Effector memory CD8-positive, alpha-beta T cell (primary cell): ENCODE measurements at places on chromosomes 12 and 14.
A peak's percentile ranks its signal among the peaks of the same experiment; 100 is the strongest.

DNA sequence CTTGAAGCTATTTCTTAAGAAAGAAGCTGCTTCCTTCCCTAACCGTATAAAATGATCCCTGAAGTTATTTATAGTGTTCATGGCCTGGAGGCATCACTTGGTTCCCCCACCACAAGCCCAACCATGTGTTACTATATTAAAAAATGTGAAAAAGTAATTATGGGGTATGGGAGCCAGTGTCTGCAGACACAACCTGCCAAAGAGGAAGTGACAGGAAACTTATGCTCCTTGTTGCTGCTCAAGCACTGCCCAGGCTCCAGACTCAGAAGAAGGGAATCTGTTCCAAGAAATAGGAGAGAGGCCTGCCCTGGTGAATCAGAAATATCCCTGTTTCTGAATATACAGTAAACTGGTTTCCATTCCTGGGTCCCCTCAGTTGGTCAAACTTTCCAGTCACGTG is 217.2 kb upstream of the BMP4 start:
- H3K36me3 ChIP-seq, result peaks cover 2% of the 10 kb centered on the region
- peaks cover 43% of the 10 kb centered on the region for H3K27me3 ChIP-seq
- no peak overlapping the region for H3K27ac ChIP-seq
- H3K4me3 ChIP-seq, result no peak overlapping the region
- no peaks in the 10 kb centered on the region for H3K4me1 ChIP-seq
- DNase-seq, result no peak

- H3K4me3 ChIP-seq, result no peak overlapping the region
- peak overlapping the region; percentile 57 for H3K27ac ChIP-seq
- no peaks in the 10 kb centered on the region for H3K27me3 ChIP-seq
- H3K4me1 ChIP-seq, result peaks cover 32% of the 10 kb centered on the region
- no peak for DNase-seq
These were observed 26.4 kb downstream of the FBRSL1 start for GRCh38 chr12:132516095-132517012.

DNA sequence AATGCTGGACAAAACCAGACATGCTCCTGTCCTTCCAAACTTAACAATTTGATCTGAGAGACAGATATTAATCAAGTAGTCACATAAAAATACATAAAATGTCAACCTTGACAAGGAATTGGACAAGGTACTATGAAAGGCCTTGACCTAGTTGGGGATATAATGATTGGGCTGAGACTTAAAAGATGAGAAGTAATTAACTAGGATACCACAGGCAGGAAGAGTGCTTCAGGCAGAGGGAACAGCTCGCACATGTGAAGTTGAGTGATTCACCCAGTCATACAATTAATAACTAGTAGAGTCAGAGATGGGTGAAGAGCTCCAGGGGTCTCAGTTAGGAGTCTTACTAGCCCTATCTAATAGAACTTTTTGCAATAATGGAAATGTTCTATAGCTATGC is 259.5 kb downstream of the MSRB3 start:
- H3K4me1 ChIP-seq, result no peaks in the 10 kb centered on the region
- H3K4me3 ChIP-seq, result no peak overlapping the region
- H3K27ac ChIP-seq, result no peak overlapping the region
- peaks cover 12% of the 10 kb centered on the region for H3K27me3 ChIP-seq
- no peaks in the 10 kb centered on the region for H3K36me3 ChIP-seq

DNA sequence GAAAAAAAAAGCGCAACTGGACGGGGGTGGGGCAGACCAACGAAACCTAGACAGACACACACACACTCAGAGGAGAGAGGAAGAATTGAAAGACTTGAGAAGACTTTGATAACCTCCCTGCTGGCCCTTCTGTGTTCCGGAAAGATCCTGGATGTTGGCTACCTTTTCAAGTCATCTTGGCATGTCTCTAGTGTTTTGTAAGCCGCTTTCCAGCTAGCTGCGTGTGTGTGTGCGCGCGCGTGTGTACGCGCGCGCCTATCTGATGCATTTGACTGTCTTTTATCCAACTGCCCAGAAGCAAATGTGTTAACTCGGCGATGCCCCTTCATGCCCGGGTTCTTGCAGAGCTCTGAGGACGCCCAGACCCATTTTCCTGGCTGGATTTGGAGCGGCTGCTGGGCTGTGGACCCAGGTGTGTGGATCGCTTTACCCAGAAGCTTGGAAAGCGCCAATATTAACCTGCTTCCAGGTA is 664 bp downstream of the LRFN5 start:
- DNase-seq, result no peak
- H3K4me3 ChIP-seq, result peak overlapping the region; percentile 57
- no peak overlapping the region for H3K27ac ChIP-seq
- peaks cover 7% of the 10 kb centered on the region for H3K4me1 ChIP-seq
- H3K36me3 ChIP-seq, result no peaks in the 10 kb centered on the region
- H3K27me3 ChIP-seq, result peaks cover 66% of the 10 kb centered on the region

DNA sequence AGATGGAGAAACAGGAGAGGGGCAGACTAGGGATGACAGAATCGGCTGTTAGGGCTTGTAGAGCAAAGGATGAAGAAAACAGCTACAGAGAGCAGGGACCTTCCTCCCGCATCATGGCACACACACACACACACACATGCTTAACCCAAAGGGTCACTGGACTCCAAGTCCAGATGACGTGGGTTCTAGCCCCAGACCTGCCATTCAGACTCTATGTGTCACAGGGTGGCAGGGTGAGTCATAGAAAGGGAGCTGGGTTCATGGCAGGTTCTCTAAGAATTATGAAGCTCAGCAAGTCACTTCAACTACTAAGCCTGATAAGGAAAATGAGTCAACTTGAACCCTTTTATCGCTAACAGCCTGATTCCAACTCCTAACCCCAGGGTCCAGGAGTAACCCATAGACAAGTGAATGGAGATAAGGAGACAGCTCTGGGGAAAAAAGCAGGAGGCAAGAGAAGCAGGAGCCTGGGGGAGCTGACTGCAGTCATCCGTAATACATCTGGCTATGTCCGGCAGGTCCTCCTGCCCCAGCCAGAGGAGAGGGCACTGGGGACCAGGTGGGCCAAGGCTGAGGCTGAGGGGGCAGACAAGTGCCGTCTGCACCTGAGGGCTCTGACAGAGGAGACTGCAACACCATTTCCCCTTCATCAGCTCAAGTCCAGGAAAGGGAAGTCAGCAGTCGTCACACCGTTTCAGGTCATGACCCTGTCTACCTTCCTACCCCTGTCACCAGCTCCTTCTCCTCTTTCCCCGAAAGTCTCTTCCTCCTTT is 3.6 kb upstream of the TNFRSF1A start:
- H3K36me3 ChIP-seq, result peaks cover 10% of the 10 kb centered on the region
- H3K4me1 ChIP-seq, result peaks cover 51% of the 10 kb centered on the region
- peak overlapping the region; percentile 27 for H3K4me3 ChIP-seq
- no peak for DNase-seq

DNA sequence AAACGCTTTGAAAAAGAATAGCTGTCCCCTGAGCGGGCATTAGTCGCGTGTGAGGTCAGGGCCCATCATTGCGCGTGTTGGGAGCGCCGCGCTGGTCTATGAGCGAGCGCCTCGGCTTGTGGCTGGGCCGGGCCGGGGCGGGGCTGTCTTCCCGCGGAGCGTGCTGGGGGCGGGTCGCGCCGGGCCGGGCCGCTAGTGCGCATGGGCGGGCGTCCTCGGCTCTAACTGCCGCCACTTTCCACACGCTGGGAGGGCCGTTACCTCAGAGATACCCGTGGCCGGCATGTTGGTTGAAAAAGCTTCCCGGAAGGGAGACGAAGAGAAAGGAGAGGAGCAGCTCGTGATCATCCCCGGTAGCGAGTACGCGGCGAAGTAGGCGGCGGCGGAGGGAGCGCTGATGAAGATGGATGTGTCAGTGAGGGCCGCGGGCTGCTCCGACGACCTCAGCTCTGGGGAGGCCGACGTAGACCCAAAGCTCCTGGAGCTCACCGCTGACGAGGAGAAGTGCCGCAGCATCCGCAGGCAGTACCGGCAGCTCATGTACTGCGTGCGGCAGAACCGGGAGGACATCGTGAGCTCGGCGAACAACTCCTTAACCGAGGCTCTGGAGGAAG is at the start of gene EID3:
Gene EID3, plus strand, starts transcription at position 202 of the 614 bp plus-strand sequence. Its CDS starts 196 bp downstream, at position 398.
- peaks cover 16% of the 10 kb centered on the region for H3K36me3 ChIP-seq
- no peaks in the 10 kb centered on the region for H3K27me3 ChIP-seq
- peak; percentile 86 for DNase-seq
- peak within 1 kb of the TSS; percentile 92 for H3K4me3 ChIP-seq

DNA sequence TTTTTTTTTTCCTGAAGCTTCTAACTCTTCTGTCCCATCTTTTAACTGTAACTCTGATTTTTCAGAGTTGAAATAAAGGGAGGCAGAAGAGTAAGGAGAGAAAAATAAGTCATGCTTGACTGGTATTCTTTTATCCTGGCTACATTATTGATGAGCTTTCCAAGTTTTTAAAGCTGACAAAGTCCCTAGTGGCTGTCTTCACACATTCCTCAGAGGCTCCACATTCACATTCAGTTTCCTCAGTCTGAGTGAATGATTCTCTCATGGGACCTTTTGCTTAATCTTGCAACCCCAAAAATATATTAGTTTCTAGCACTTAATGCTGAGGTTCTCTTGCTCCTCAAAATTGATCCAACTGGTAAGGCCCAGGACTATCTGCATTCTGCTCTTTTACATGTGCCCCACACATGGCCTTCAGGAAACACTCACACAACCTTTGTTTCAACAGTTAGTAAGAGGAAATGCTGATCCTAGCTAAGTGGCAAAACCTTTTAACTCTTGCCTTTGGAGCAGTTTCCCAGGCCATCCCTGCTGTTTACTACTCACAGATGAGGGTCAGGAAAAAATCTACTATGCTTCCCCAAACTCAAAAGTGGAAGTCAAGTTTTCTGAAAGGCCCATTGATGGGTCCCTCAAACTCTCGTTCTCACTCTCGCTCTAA is 61.7 kb upstream of the SLC6A15 start:
- DNase-seq, result no peak
- H3K4me3 ChIP-seq, result no peak overlapping the region
- no peaks in the 10 kb centered on the region for H3K4me1 ChIP-seq
- no peaks in the 10 kb centered on the region for H3K27me3 ChIP-seq
- no peaks in the 10 kb centered on the region for H3K36me3 ChIP-seq

DNA sequence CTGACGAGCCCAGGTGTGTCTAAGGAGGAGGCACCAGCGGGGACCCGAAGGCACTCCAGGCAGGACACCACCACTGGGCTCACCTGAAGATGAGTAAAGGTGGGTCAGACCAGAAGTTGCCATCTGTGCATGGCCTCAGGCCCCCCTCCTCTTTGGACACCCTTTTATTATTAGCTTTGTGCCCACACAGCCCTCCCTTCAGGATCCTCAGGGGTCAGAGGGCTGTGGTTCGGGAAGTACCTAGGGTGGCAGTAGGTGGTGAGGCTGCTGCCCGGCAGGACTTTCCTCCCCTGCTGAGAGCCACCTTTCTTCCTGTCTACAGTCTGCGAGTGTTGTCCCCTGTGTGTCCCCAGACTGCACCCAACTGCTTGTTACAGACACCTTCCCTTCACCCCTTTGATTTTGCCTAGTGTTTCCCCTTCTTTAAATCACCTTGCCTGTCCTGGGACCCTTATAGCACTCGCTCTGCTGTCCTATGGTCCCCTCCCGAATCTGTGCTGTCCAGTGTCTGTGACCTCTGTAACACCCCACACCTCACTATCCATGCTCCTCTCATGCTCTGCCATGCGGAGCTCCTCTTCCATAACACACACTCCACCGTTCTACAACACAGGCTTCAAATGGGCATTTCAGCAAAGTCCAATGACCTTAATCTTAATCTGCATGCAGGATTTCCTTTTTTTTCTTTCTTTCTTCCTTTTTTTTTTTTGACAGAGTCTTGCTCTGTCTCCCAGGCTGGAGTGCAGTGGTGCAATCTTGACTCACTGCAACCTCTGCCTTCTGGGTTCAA is 25.7 kb downstream of the SOAT2 start:
- H3K27ac ChIP-seq, result no peak overlapping the region
- H3K4me3 ChIP-seq, result no peak overlapping the region
- no peak for DNase-seq
- peaks cover 14% of the 10 kb centered on the region for H3K27me3 ChIP-seq
- no peaks in the 10 kb centered on the region for H3K36me3 ChIP-seq
- no peaks in the 10 kb centered on the region for H3K4me1 ChIP-seq

DNA sequence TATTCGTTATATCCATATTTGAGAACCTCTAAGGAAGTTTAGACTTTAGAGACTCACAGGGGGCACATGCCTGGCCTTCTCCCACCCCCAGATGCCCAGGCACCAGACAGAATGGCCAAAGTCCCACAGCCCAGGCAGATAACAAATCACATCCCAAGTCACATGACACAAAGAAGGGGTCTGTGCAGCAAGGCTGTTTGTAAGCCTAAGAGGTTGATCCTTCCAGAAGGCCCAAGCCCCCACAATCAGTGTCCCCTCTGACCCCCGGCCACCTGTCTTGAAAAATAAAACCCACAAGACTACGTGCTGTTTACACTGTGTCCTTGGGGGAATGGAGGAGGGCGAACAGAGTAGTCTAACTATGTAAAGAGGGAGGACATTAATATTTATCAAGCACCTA is 5.1 kb downstream of the CTDSP2 start:
- peak overlapping the region; percentile 98 for H3K27ac ChIP-seq
- no peaks in the 10 kb centered on the region for H3K27me3 ChIP-seq
- H3K36me3 ChIP-seq, result peaks cover 33% of the 10 kb centered on the region
- H3K4me1 ChIP-seq, result peaks cover 78% of the 10 kb centered on the region
- peak overlapping the region; percentile 40 for H3K4me3 ChIP-seq

DNA sequence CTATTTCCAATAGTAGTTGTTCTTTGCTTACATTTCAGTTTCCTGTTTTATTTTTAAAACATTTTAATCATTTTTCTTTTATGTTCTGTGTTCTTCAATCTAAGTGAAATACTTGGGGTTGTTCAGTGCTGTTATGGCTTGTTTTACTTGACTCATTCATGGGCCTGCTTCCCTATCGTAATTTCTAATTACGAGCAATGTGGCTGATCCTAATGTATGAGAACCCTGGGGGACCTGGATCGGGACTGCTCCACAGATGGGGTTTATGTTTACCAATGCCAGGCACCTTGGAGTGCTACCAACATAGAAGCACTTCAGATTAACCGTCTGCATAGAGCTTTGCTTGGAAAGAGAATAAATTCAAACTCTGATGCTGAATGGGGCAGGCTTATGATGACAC is 29.8 kb downstream of the TECPR2 start:
- H3K36me3 ChIP-seq, result peaks cover 2% of the 10 kb centered on the region
- H3K4me3 ChIP-seq, result no peak overlapping the region
- no peak overlapping the region for H3K27ac ChIP-seq
- H3K27me3 ChIP-seq, result no peaks in the 10 kb centered on the region
- DNase-seq, result no peak

- no peaks in the 10 kb centered on the region for H3K27me3 ChIP-seq
- H3K4me1 ChIP-seq, result no peaks in the 10 kb centered on the region
- DNase-seq, result no peak
- no peak overlapping the region for H3K4me3 ChIP-seq
- no peak overlapping the region for H3K27ac ChIP-seq
These were observed 67.2 kb upstream of the DIO2 start for GRCh38 chr14:80278293-80279023.

- peaks cover 49% of the 10 kb centered on the region for H3K27me3 ChIP-seq
- no peak for DNase-seq
- H3K4me3 ChIP-seq, result peak within 1 kb of the TSS; percentile 63
- no peak within 1 kb of the TSS for H3K27ac ChIP-seq
- peaks cover 8% of the 10 kb centered on the region for H3K4me1 ChIP-seq
These were observed at the start of gene WIF1 for GRCh38 chr12:65121049-65121955. TSS of gene WIF1 (minus strand) at chr12:65121305. CDS start at chr12:65121191, 114 bp downstream.

DNA sequence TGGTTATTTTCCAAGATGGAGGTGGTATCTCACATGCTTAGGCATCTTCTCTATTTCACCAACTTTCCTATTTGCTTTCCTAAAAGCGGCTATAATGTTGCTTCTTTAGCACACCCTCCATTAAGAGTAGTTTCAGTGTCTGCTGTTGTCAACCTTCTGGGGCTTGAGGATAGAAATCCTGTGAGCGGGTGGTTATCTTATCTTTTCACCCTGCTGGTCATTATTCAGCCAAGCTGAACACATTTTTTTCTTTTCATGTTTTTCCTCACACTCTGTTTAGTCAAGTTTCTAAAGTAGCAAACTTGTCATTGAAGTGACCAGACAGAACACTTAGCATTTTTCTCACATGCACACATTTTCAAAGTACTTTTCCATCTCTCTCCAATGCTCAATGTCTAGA is 104.5 kb downstream of the SLC8A3 start:
- DNase-seq, result no peak
- H3K27ac ChIP-seq, result no peak overlapping the region
- no peaks in the 10 kb centered on the region for H3K4me1 ChIP-seq
- no peak overlapping the region for H3K4me3 ChIP-seq
